Stimulated activated CD8-positive, alpha-beta memory T cell treated with anti-CD3 and anti-CD28 coated beads, Interleukin-2, amount 100 ng/mL, for 1 hour (primary cell): ENCODE measurements at places on chromosomes 3 and 15.

- no peak for DNase-seq
Measured at GRCh38 chr15:95567686-95568085, 762.8 kb upstream of the NR2F2 start.

DNA sequence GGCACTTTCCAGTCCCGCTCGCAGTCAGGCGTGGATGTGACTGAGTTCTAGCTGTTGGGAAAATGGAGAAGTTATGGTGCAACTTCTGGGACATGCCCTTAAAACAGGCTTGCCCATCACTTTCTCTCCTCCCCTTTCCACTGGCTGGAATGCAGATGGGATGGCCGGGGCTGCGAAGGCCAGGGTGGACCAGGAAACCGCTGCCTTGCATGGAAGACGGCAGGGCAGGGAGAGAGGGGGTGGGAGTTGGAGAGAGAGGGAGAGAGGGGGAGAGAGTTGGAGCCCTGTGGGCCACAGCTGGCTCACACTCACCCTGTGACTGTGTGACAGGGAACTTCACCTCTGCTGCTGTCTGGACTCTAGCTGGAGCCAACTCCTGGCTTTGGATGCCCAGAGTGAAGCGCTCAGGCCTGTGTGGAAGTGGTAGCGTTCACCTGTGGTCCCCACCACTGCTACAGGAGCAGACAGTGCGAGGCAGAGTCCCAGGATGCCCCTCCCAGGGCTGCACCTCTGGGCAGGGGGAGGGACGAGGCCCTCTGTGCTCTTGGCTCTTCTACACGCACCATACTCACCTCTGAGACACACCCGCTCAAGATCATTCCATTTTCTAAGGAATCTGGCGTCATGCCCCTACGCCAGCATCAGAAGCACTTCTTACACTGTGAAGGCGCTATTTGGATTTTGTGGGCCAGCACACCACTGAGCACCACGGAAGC is 36.6 kb downstream of the KLHL25 start:
- DNase-seq = no peak

- DNase-seq = no peak
Measured at GRCh38 chr15:99306694-99307338, 55.5 kb downstream of the LRRC28 start.

DNA sequence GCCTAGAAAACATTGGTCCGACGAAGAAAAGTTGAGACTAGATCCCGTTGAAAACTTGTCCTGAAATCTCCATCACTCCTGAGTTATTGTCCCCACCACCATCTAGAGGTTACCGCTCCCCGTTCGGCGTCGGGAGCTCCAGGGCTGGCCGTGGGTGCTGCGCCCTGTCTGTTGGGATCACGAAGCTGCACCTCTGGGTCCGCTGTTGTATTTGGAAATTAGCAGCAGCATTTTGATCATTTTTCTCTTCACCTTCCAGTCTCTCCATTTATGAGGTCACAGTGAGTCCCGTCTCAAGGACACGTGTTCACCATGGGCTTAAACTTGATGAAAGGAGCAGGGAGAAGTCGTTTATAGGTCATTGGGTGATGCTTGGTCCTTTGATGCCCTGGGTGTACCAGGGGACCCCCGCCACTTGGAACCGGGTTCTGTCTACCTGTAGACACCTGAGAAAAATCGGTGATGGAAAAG is 565 bp downstream of the MANF start:
- no peak for DNase-seq

DNA sequence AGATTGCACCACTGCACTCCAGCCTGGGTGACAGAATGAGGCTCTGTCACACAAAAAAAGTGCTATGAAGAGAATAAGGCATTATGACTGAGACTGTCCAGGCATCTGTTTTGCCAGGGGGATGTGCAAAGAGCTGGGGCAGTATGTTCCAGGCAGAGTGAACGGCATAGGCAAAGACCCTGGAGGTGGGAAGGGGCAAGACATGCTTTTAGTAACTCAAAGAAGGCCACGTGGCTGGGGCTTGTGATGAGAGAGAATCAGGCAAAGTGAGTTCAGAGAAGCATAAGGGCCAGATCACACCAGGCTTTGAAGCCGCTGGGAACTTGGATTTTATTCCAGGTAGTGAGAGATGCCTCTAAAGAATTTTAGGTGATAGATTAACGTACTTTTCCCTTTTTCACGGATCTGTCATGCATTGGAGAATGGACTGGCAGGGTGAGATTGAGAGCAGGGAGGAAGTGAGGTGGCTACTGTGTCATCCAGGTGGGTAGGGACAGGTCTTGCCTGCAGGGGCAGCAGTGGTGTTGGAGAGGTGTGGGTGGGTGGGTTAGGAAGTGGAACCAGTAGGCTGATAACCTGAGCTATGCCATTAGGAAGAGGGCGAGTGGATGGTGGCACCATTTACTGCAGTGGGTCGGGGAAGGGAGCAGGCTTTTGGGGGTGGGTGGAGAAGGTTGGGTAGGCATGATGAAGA is 31.7 kb downstream of the ATP2B2 start:
- no peak for DNase-seq

- no peak for DNase-seq
Measured at GRCh38 chr3:111745786-111746185, 113.3 kb upstream of the PHLDB2 start.

- DNase-seq = no peak
Measured at GRCh38 chr3:73094129-73094528, 32.7 kb downstream of the EBLN2 start.

DNA sequence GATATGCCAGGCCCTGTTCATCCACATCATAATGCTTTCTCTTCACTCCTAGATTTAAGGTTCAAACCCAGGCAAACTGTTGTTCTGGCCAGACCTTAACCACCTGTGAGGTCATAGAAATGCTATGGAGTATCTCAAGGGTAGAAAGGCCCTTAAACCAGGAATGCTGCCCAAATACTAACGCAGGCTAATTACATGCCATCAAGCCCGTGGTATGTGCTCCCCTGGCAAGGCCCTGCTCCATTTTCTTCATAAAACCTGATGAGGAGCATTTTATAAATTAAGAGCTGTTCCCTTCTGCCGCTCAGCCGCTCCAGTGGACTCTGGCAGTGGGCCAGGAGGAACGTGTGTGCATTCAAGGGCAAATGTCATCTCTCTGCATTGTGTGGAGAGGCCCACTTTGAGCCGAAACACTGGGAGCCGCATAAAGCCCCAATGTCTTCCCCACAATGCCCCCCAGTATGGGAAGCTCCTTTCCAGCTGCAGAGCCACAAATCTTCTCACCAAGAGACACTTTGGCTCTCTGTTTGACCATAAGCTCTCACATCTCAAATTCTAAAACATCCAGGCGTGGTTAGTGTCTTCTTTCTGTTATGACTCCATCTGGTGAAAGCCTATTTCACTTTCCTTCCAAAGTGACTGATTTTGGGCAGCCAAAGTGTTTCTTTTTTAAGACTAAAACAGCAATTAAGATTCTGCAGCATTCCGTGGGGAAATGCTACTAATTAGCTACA is 210.8 kb upstream of the NR2E3 start:
- DNase-seq = no peak

- no peak for DNase-seq
Measured at GRCh38 chr15:58697220-58697619, 52.3 kb downstream of the ADAM10 start.

- DNase-seq = no peak
Measured at GRCh38 chr3:17176757-17177156, 292.0 kb downstream of the PLCL2 start.
